ENCODE measurements at places on chromosomes 3 and 15.

DNA sequence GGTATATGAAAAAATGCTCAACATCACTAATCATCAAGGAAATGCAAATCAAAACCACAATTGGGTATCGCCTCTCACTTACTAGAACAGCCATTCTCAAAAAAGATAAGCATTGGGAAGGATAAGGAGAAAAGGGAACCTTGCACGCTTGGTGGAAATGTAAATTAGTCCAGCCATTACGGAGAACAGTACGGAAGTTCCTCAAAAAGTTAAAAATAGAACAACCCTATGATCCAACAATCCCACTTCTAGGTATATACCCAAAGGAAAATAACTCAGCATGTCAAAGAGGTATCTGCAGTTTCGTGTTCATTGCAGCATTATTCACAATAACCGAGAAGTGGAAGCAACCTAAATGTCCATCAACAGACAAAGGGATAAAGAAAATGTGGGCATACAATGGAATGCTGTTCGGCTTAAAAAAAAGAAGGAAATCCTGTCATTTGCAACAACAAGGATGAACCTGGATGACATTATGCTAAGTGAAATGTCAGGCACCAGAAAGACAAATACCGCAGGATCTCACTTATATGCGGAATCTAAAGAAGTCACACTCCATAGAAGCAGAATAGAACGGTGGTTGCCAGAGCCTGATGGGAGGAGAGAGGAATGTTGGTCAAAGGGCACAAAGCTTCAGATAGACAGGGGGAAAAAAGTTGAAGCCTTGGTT, 11.7 kb upstream of the CMTM7 start:
- no peak for DNase-seq

DNA sequence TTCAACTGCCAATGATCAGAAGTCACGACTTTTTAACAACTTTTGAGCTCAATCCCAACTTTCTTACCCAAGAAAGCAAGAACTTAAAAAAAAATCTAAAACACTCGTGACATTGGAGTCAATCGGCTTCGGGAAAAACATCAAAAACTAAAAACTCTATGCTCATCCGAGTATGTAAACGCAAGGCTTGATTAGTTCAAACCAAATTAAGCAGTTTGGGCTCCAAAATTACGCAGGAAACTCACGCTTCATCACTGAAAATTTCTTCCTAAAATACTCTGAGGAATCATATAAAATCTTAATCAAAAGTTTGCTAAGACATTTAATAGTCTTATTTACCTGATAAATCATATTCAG, 1.6 kb downstream of the TRA2B start:
- DNase-seq, result no peak

- no peak for DNase-seq
Measured at GRCh38 chr15:70220490-70221096, 122.9 kb upstream of the TLE3 start.

DNA sequence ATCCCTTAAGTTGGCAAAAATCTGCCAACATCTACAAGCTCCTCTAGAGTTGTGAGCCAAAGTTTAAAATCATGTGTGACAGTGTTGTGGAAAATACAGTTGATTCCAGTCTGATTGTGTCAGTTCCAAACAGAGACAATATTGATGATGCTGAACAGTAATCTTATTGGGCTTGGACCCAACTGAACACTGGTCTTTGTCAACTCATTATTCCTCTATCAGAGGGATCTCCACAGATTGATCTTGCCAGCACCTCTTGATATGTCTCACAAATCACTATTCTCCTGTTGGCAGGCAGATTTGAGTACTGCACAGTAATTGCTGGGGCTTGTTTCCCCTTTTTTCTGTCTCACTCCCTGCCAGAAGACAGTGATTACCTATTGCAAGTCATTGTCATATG, 326.6 kb upstream of the DPH6 start:
- DNase-seq, result no peak

- no peak for DNase-seq
Measured at GRCh38 chr3:52593103-52593502, 56.7 kb downstream of the UQCC5 start.

GRCh38 chr3:67414740-67415139, 239.7 kb downstream of the SUCLG2 start:
- DNase-seq, result no peak

DNA sequence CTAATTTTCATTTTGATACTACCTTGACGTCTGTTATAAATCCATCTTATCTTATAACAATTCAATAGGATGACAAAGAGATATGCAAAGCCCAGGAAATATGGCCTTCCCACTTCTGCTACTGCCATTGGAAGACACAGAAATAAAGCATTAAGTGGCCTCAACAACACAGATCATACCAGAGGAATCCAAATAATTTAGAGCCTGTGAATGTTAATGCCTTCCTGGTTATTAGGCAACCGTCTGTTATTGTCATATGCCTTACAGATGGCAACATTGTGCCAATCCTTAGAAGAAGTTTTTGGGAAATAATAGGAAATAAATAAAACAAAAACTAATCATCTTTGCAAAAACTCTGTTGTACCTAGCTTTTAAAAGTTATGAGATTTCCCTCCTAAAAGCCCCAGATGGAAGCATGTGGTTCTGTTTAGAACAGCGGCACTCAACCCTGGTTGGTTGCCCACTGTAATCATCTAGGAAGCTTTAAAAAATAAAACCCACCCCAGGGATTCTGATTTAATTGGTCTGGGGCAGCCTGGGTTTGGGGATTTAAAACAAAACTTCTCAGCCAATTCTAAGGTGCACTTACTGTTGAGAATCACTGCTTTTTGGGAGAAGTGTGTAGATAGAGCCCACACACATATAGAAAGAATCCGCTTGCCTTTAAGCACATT, 704.8 kb upstream of the CFAP20DC start:
- DNase-seq, result no peak

DNA sequence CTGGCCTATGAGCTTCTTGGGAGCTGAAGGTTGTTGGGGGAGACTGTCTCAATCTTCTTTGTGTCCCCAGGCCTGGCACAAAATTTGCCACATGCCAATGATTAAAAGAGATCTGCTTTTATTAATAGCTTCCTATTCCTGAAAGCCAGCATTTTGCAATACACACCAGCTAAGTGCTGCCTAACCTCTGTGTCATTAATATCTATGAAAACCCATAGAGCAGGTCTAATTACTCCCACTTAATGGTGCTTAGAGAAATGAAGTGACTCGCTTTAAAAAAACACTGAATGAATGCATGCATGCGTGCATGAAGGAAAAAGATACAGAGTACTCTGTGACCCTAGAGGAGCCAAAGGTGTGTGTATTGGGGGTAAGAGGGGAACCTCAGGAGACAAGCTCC, 55.0 kb downstream of the SLC6A1 start:
- no peak for DNase-seq

DNA sequence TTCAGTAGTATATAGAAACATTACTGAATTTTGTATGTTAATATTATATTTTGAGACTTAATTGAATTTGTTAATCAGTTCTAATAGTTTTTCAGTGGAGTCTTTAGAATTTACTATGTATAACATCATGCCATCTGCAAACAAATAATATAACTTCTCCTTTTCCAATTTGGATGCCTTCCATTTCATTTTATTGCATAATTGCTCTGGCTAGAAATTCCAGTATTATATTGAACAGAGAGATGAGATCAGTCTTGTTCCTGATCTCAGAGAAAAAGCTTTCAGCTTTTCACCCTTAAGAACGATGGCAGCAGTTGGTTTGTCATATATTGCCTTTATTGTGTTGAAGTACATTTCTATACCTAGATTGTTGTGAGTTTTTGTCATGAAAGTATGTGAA, 40.4 kb downstream of the OR4F15 start:
- no peak for DNase-seq

DNA sequence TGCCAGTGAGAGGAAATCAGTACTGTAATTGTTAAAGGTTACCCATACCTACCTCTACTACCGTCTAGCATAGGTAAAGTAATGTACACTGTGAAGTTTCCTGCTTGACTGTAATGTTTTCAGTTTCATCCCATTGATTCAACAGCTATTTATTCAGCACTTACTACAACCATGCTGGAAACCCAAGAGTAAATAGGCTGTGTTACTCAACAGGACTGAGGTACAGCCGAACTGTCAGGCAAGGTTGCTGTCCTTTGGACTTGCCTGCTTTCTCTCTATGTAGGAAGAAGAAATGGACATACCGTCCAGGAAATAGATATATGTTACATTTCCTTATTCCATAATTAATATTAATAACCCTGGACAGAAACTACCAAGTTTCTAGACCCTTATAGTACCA, 265.5 kb downstream of the NR2F2 start:
- DNase-seq, result no peak

GRCh38 chr3:126109146-126109879, 25.4 kb upstream of the SLC41A3 start:
- DNase-seq, result no peak

- DNase-seq, result no peak
Measured at GRCh38 chr3:122102191-122102935, 47.2 kb downstream of the CD86 start.

DNA sequence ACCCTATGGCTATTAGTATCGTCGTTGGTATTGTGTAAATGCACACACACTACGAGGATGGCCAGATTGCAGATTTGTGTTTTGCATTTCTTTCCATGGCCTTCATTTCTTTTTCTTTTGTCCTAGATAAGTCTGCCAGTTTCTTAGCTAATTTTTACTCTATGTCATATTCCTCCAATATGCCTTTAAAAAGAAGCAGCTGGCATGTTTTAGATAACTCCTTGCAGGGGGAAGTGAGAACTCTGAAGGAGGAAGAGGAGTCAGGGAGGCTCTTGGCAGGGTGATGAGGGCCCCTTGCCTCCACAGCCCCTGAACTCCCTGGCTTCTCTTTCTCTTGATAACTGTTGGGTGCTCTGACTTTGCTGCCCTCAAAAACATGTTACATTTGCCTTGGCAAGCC, 244.0 kb downstream of the GABRG3 start:
- no peak for DNase-seq

DNA sequence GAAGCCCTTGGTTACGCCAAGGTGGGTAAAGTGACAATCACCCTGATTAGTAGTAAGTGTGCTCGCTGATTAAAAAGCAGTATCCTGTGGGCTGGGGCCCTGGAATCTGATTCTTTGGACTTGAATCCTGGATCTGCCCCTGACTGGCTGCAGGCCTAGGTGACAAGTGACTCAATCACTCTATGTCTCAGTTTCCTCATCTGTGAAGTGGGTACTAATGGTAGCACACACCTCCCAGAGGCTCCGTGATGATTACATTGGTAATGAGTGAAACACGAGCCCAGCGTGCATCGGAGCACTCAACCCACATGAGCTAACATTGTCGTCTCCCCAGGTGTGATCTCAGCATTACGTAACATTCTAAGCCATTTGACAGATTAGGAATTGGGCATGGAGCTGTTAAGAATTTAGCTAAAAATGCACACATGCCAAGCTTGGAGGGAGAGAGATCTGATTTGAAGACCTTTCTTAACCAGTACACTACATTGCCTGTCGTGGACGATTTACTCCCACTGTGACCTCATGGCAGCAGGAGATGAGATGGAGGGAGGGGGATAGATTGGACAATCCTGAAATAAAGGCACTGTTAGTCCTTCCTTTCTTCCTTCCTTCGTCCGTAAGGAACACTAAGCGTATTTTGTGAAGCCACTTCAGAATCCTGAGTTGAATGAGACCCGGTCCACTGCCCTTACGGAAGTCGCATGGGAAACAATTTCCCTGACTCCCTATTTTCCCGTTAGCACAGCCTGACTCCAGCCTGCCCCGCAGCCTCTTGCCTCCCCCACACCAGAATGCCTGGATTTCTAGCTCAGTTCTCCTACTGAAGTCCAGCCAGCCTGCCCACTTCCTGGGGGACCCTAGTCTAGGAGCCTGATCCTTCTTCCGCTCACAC, 32.1 kb downstream of the MGLL start:
- DNase-seq, result no peak

GRCh38 chr3:170090601-170090981, 52.8 kb downstream of the GPR160 start:
- DNase-seq, result no peak

DNA sequence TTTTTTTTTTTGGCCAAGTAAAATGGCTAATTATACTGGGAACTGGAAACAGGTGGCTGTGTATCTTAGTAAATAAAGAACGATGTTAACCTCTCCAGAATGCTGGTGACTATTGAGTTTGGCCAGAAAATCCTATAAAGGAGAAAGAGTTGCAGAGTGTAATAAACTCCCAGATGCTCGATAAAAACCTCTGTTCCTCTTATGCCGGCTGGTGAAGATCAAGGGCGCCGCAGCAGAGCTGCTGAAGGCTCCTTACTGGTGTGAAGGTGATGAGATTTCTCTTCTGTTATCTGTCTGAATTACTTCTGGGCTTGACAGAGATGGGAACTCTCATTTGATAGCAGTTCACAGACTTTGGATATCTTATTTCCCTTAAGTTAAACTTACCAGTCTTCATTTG, 104.6 kb downstream of the PTPRG start:
- DNase-seq, result no peak

DNA sequence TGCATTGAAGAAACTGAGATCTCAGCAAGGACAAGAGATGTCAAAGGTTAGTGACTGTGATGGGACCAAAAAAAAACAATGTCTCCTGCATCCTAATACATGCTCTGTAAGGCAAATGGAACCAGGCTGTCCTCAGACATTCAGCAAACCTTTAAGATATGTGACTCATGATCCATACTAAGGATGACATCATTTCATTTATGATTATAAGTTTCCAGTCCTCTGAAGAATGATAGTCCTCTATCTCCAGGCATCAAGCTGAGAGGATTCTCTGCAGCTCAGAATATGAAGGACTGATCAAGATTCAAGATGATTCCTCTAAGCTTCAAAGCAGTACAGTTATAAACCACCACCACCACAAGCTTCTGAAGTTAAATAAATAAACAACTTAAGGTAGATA, 47.6 kb downstream of the SSR3 start:
- DNase-seq, result no peak

DNA sequence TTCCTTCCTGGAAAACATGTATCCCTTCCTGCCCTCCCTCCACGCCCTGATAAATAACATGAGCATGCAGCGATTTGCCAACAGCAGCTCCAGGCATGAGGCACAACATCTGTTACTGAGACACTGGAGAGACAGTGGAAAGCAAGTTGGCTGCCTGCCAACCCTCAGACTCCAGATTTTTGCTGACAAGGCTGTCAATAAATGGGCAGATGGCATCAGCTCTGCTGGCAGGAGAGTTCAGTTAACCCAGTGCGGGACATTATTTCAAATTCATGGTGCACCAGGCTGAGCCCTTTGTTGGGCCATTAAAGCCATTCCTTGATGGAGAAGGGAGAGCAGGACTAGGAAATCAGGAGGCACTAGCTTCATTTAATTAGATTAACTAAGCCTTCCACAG, 293.3 kb downstream of the MEX3B start:
- no peak for DNase-seq

DNA sequence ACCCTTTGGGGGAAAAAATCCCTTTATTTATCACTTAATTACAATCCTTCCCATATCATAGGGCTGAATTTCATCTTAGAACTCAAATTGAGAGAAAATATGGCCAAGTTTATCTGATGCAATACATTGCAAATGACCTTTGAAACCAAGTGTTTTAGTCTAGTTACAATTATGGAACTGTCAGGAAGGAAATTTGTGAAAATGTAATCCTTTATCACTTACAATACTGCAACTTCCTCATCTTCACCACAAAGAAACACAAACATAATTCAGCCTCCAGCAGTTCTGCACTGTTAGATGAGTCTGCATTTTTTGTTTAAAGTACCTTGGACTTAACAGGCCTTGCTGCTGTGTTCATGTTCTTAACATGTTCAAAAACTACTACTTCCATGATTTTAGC, 4.6 kb downstream of the CCPG1 start:
- no peak for DNase-seq

All from cortex of kidney (tissue), 1 donor.